Gastroesophageal sphincter (tissue), 4 donors: ENCODE measurements at places on chromosomes 4 and X. TPM values are rescaled to one million over a fixed set of nuclear protein-coding genes. Genes with fewer than 3 reads are reported as not detected.
A peak's percentile ranks its signal among the peaks of the same experiment; 100 is the strongest.

ARR3 gene
- total RNA-seq: not detected

DNA sequence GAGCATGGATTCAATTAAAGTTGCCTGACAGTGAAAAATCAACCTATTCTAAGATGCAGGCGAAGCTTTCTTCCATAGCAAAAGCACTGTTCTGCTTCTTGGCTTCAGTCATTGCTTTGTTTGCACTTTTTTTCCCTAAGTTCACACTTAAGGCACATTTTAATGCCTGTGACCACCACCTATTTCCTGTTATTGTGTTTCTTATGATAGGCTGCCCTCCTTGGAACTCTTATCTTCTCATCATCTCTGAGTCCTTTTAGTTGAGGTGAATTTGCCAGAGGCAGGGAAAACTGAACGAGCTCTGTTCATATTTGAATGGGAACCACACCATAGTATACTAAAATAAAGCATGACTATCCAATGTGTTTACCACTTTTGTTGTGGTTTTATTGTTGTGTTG, 119.8 kb downstream of the SPCS3 start:
- ATAC-seq: no peak

TKTL1 gene
- total RNA-seq: 0.31 TPM

DNA sequence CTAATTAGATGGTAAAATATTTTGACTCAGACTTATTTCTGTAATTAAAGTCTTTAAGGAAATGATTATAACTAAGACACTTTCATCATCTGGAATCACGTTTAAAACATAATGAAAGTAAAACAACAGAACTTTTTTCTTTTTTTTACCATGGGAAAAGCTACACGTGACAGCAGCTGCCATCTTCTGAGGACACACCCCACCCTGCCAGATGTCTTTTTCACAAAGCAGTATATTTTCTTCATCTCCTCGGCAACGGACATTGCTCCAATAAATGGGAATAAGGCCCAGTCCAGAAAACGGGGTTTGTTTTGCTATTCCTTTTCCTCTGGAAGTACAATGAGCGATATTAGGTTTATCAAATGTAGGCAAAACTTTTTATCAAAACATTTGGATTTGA, 17.5 kb downstream of the PRSS12 start:
- no peak for ATAC-seq

DNA sequence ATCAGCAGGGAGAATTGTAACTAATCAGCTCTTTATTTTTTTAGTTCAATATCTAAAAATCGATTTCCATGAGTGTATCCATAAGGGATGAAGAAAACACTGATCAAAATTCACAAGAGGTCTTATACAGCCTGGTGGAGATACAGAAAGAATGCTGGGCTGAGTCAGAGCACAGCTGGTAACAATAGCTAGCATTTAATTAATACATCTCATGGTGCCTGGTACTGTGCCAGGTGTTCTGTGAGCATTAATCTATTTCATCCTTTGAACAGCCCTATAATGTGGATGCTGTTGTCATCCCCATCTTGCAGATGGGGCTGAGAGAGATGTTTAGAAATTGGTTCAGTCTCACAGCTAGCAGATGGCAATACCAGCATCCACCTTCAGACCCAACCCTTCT, 250.9 kb upstream of the RPS6KA3 start:
- ATAC-seq: no peak

GRCh38 chr4:8227201-8227770, 28.2 kb downstream of the SH3TC1 start:
- peak; percentile 8 for ATAC-seq

GRCh38 chr4:177393236-177393635, 49.0 kb downstream of the AGA start:
- ATAC-seq: no peak

RNF212 gene
- 3.2 TPM for total RNA-seq
